Stimulated activated CD4-positive, alpha-beta T cell treated with anti-CD3 and anti-CD28 coated beads, TNF-alpha, amount 100 ng/mL, for 48 hours (primary cell): ENCODE measurements at places on chromosomes 3 and 15.

DNA sequence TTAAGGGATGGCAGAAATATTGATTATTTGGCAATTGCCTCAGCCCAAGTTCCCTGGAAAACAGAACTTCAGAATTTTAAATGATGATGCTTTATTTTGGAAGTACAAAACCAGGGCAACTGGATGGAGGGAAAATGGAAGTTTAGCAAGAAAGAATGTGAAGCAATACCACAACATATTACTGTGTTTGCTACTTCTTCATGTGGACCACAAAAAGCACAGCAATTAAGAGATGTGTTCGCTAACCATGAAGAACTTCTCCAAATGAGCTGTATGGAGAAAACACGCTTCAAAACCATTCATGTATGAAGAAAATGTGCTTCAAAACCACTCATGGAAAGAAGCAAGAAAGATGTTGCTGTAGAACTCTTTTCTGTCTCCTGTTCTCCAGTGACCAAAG, 64.7 kb upstream of the ARL6 start:
- DNase-seq = no peak

GRCh38 chr3:135950941-135951340, 14.6 kb upstream of the PPP2R3A start:
- DNase-seq = no peak

DNA sequence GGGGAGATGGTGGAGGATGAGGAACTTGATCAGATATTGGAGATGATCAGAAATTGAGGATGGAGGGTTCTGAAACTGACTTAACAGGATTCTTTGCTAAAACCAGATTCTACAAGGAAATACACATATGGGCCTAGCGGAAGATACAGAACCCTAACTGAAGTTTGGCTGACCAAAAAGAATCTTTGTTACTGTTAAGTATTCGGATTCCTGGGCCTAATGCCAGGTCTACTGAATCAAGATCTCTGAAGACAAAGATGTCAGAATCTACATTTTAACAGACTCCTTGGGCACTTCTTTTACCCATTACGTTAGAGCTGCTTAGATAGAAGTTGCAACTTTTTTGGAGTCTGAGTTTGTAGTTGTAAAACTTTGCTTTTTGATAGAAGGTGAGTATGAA, 137.7 kb downstream of the FNDC3B start:
- DNase-seq = no peak

DNA sequence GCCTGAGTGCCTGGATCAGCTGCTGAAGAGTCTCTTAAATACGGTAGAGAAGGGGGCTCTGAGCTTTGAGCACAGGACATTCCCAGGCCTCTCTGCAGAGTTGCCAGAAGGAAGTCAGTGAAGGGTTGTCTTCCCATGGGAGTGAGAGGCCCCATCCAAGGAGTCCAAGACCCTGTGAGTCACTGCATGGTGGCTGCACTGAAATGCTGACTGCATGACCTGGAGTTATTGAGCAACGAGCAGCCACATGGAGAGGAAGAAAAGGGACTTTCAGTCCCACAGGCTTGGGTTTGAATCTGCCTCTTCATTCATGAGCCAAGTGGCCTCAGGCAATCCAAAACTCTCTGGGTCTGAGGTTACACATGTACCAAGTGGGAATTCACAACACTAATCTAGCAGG, 69.6 kb upstream of the RASGRF1 start:
- no peak for DNase-seq

DNA sequence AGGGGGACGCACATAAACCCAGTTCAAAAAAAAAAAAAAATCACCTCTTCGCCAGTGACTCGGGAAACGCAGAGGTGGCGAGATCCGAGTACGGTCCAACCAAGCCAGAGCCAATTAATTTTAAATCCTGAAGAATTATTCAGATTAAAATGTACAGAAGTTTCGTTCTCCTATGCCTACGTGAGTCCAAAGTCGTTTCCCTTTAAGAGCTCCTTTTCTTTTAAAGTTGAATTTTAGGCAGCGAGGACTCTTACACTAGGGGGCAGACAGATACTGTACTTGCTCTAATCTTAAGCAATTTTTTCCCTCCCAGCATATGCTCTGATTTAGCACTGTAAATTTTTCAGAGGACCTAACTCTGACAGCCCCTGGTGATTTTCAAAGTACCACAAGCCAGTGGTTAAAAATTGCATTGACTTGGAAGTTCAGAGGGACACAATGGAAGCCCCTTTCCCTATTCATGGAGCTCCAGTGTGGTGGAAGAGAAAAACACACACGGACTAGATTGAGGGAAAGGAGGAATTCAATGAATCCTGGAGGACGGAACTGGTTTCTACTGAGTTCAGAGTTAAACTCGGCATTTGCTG, 3.3 kb upstream of the NR2F2 start:
- no peak for DNase-seq

DNA sequence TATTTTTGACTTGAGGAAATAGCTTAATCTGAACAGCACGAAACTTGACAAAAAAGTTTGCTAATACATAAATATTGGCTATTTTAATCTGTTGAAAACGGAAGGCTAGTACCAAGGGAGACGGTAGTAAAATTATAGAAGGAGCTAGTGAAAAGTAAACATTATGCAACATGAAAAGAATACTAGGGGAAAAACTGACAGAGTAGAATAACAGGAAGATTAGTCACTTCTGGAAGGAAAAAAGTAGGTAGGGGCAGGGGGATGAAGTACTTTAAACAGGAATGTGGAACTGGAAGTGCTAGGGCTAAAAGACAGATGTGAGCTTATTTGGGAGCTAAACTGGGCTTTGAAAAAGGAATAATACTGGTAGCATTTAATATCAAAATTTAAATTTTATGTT, 60.1 kb downstream of the MBNL1 start:
- DNase-seq = no peak
